ENCODE measurements at places on chromosomes 5 and 9.

DNA sequence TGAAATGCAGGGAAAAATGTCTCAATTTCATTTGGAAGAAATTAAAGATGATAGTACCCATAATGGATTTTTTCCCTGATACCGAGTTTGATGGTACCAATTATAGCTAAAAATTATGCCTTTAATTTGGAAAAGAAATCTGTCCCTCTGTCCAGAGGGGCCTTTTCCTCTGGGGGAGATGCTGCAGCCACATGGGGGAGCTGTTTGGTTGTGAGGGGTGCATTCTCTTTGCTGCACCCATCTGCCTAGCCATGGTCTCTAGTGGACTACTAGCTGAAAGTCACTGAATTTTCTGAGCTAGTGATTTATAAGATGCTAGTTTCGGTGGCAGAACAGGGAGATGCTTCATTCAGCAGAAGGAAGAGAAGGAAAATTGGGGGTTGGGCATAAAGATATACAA is 9.6 kb downstream of the SEC61B start:
- peak; percentile 41 for DNase-seq

GRCh38 chr9:26061948-26062575 is 383.8 kb upstream of the TUSC1 start:
- no peak for DNase-seq

GRCh38 chr5:142324871-142325724 is at the start of gene SPRY4:
SPRY4 (minus strand) TSS chr5:142325021; CDS start chr5:142315108, 9,913 bp downstream.
- peak; percentile 94 for DNase-seq

GRCh38 chr9:127559247-127559680 is 52.8 kb upstream of the STXBP1 start:
- no peak for DNase-seq

All from stimulated activated naive CD8-positive, alpha-beta T cell treated with anti-CD3 and anti-CD28 coated beads, Interleukin-15, amount 100 ng/mL, for 72 hours (primary cell).